Caco-2 (cell line): ENCODE measurements at places on chromosomes 11 and 22. TPM values are rescaled to one million over a fixed set of nuclear protein-coding genes. Genes with fewer than 3 reads are reported as not detected.

KLHL35 gene
- 46.0 and 51.4 TPM in 2 replicates for total RNA-seq

TREH gene
- not detected in 2 replicates for total RNA-seq

EXPH5 gene
- total RNA-seq, result 15.3 and 18.1 TPM in 2 replicates

OR10S1 gene
- total RNA-seq, result not detected in 2 replicates

UPK3A gene
- total RNA-seq, result 1.9 and 2.0 TPM in 2 replicates

GRCh38 chr11:112115386-112115785, 28.7 kb downstream of the SDHD start:
- no peak for DNase-seq
- H3K36me3 ChIP-seq, result no peaks in the 10 kb centered on the region

DNA sequence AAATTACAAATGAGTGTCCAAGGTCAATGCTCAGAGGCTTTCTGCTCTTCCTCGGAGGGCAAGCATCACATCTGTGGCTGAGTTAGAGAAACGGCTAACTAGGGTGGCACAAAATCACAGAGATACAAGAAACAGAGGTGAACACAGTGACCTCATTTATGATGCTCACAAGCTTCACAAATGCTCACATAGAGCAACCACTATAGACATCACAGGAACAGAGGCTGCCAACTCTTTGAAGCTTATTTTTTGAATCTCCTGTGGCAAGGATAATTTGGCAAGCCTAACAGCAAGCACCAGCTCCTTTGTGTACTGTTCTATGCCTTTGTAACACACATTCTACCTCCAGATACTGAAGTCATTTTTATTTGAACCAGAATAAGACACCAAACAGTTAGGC, 416.5 kb upstream of the DDI1 start:
- no peak overlapping the region for H3K4me3 ChIP-seq
- no peak for DNase-seq
- no peaks in the 10 kb centered on the region for H3K27me3 ChIP-seq
- peaks cover 2% of the 10 kb centered on the region for H3K4me1 ChIP-seq
- no peak overlapping the region for H3K27ac ChIP-seq
- H3K36me3 ChIP-seq, result no peaks in the 10 kb centered on the region

GRCh38 chr11:76462317-76462716, 17.5 kb downstream of the EMSY start:
- H3K4me3 ChIP-seq, result no peak overlapping the region
- H3K27ac ChIP-seq, result no peak overlapping the region
- DNase-seq, result no peak
- H3K27me3 ChIP-seq, result no peaks in the 10 kb centered on the region

DNA sequence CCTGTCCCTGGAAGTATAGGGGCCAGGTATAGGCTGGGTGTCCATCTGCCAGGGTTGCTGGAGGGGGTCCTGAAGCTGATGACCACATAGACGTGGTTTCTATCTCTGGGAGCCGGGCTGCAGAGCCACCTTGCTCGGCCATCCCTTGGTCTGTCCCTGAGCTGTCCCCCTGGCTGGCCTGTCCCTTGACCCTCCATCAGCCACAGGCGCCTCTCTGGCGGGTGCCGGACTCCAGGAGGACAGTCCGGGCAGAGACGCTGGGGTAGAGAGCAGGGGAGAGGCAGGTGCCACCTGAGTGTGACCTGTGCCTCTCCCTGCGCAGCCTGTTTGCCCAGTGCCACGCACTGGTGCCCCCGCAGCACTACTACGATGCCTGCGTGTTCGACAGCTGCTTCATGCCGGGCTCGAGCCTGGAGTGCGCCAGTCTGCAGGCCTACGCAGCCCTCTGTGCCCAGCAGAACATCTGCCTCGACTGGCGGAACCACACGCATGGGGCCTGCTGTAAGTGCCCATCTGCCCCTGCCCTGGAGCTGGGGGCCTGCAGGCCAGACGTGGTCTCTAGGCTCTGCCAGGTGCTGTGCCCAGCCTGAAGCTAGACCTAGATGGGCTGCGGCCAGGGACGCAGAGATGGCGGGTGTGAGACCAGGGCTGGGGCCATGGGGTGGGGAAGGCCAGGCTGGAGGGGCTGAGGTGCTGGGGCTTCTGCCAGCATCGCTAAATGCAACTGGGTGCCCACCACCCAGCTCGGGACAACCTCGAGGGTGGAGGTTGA, 29.9 kb downstream of the MUC2 start:
- no peak overlapping the region for H3K27ac ChIP-seq
- no peak overlapping the region for H3K4me3 ChIP-seq
- H3K36me3 ChIP-seq, result no peaks in the 10 kb centered on the region
- H3K4me1 ChIP-seq, result no peaks in the 10 kb centered on the region
- no peaks in the 10 kb centered on the region; the same call in 1 of the 2 replicates for H3K27me3 ChIP-seq
- no peak for DNase-seq

GRCh38 chr11:131254254-131254653, 116.2 kb upstream of the NTM start:
- no peak for DNase-seq
- H3K27me3 ChIP-seq, result no peaks in the 10 kb centered on the region
- no peak overlapping the region for H3K27ac ChIP-seq
- no peak overlapping the region for H3K4me3 ChIP-seq

- H3K27ac ChIP-seq, result no peak overlapping the region
- no peaks in the 10 kb centered on the region for H3K27me3 ChIP-seq
- H3K36me3 ChIP-seq, result no peaks in the 10 kb centered on the region
Observed at GRCh38 chr11:114524122-114524521, 35.6 kb downstream of the NXPE1 start.

- no peak for DNase-seq
- H3K4me1 ChIP-seq, result peaks cover 24% of the 10 kb centered on the region
- H3K27ac ChIP-seq, result peak overlapping the region; percentile 46
- peak overlapping the region; percentile 33 for H3K4me3 ChIP-seq
Observed at GRCh38 chr11:124759266-124760204, 2.6 kb downstream of the ESAM start.

- no peaks in the 10 kb centered on the region for H3K36me3 ChIP-seq
- H3K27me3 ChIP-seq, result no peaks in the 10 kb centered on the region
- H3K4me3 ChIP-seq, result no peak overlapping the region
- no peak overlapping the region for H3K27ac ChIP-seq
- H3K4me1 ChIP-seq, result no peaks in the 10 kb centered on the region
Observed at GRCh38 chr11:122235615-122236014, 119.6 kb upstream of the BLID start.

DNA sequence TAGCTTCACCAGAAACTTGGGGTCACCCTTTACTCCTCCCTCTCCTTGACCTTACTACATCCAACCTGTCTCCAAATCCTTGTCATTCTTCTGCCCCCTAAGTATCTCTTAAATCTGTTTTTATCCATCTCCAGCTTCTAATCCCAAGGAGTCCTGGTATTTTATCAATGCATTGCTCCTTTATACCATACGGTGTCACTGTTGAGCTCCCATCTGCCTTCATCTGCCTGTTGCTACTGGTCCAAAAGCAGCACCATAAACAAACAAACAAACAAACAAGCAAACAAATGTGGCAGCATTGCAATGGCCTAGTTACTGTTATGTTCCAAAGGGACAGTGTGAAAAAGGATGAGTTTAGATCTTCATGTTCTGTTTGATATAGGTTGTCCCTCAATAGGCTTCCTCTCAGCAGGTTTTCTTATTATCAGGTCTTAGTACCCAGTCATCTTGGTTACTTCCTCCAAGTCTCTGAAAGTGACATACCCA, 34.2 kb downstream of the DNHD1 start:
- H3K4me1 ChIP-seq, result peaks cover 4% of the 10 kb centered on the region; the same call in 1 of the 2 replicates
- no peak overlapping the region for H3K27ac ChIP-seq
- DNase-seq, result no peak
- no peak overlapping the region for H3K4me3 ChIP-seq

- no peaks in the 10 kb centered on the region for H3K36me3 ChIP-seq
- no peak overlapping the region for H3K4me3 ChIP-seq
- no peak for DNase-seq
- H3K27me3 ChIP-seq, result no peaks in the 10 kb centered on the region
Observed at GRCh38 chr11:2277008-2277346, 6.6 kb upstream of the ASCL2 start.

- peaks cover 59% of the 10 kb centered on the region for H3K4me1 ChIP-seq
- H3K4me3 ChIP-seq, result no peak overlapping the region
- no peaks in the 10 kb centered on the region for H3K27me3 ChIP-seq
- H3K36me3 ChIP-seq, result no peaks in the 10 kb centered on the region; the same call in 1 of the 2 replicates
- H3K27ac ChIP-seq, result peak overlapping the region; percentile 29
Observed at GRCh38 chr11:94788396-94788795, 20.2 kb downstream of the AMOTL1 start.

DNA sequence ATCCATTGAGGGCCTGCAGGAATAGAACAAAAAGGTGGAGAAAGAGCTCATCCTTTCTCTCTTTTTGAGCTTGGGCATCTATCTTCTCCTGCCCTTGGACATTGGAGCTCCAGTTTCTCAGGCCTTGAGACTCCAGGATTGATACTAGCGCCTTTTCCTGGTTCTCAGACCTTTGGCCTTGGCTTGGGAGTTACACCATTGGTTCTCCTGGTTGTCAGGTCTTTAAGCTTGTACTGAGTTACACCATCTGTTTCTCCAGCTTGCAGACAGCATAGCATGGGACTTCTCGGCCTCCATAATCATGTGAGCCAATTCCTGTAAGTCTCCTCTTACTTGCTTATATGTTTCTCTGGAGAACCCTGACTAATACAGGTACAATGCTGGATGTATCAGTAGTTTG, 72.6 kb downstream of the GRK3 start:
- H3K27me3 ChIP-seq, result no peaks in the 10 kb centered on the region
- H3K27ac ChIP-seq, result no peak overlapping the region
- H3K4me1 ChIP-seq, result no peaks in the 10 kb centered on the region
- H3K4me3 ChIP-seq, result no peak overlapping the region
- H3K36me3 ChIP-seq, result no peaks in the 10 kb centered on the region

GRCh38 chr11:57974848-57975601, 48.7 kb upstream of the OR9Q1 start:
- DNase-seq, result no peak
- no peak overlapping the region for H3K27ac ChIP-seq
- no peak overlapping the region for H3K4me3 ChIP-seq
- H3K27me3 ChIP-seq, result no peaks in the 10 kb centered on the region
- H3K4me1 ChIP-seq, result peaks cover 13% of the 10 kb centered on the region; the same call in 1 of the 2 replicates

DNA sequence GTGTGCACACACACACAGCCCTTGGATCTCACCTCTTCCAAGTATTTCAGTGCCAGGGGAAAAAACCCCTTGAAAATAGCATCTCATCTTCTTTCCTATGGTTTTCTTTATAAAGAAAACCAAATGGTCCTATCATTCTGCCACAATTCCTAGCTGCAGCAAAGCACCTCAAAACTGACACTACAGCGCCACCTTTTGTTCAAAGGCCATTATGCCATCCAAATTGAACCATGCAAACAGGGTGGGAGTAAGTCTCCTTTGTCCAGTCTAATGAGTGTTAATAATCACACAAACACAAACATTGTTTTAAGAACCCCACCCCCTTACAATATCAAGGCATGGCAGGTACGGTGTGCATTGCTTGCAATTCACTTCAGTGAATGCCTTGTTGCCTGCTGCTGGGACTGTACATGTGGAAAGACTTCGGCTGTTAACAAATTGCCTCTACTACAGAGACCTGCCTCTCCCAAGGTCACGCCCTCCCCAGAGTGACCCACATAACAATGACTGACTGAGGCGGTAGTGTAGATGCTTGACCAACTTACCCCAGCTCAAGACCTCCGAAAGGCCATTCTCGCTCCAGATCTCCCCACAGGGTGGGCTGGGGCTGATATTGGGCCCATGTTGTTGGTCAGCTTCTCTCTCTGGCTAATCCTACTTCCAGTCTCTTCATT, 31.7 kb downstream of the FAM181B start:
- DNase-seq, result peak; percentile 71
- H3K4me1 ChIP-seq, result no peaks in the 10 kb centered on the region
- H3K27me3 ChIP-seq, result no peaks in the 10 kb centered on the region; the same call in 1 of the 2 replicates
- H3K36me3 ChIP-seq, result no peaks in the 10 kb centered on the region
- no peak overlapping the region for H3K4me3 ChIP-seq
- no peak overlapping the region for H3K27ac ChIP-seq

- H3K4me1 ChIP-seq, result no peaks in the 10 kb centered on the region
- no peaks in the 10 kb centered on the region for H3K36me3 ChIP-seq
- DNase-seq, result no peak
- H3K4me3 ChIP-seq, result no peak overlapping the region
- H3K27me3 ChIP-seq, result no peaks in the 10 kb centered on the region
Observed at GRCh38 chr11:40183073-40184064, 1276.1 kb downstream of the LRRC4C start.
